Stimulated activated CD8-positive, alpha-beta memory T cell treated with anti-CD3 and anti-CD28 coated beads, Interleukin-7, amount 100 ng/mL, for 48 hours (primary cell): ENCODE measurements at places on chromosomes 3 and 15.
A peak's percentile ranks its signal among the peaks of the same experiment; 100 is the strongest.

DNA sequence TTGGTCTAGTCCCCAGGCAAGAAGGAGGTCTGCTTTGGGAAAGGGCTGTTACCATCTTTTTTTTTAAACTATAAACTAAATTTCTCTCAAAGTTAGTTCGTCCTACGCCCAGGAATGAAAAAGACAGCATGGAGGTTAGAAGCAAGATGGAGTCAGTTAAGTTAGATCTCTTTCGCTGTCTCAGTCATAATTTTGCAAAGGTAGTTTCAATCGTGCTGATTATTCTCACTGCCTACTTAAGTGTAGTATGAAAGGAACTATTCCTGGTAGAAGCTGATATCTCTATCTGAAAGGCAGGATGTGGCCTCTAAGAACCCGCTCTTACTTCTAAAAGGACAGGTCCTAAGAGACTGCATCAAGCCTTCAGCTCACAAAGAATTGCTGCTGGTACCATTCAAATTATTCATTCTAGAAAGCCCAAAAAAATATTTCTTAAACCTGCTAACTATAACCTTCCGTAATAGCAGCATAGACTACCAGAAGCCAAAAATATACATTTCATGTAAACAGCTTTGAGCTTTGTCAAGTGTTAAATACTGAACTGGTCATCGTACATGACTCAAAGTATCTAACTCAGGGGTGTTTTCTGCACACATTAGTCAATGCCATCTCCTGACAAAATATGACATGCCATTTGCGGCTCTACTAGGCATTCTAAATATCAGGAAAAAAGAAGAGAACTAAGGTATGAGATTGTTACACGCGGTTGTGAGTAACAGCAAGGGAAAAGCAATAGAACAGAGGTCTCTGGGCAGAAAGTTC lies 96.0 kb upstream of the CCDC80 start:
- DNase-seq = no peak

DNA sequence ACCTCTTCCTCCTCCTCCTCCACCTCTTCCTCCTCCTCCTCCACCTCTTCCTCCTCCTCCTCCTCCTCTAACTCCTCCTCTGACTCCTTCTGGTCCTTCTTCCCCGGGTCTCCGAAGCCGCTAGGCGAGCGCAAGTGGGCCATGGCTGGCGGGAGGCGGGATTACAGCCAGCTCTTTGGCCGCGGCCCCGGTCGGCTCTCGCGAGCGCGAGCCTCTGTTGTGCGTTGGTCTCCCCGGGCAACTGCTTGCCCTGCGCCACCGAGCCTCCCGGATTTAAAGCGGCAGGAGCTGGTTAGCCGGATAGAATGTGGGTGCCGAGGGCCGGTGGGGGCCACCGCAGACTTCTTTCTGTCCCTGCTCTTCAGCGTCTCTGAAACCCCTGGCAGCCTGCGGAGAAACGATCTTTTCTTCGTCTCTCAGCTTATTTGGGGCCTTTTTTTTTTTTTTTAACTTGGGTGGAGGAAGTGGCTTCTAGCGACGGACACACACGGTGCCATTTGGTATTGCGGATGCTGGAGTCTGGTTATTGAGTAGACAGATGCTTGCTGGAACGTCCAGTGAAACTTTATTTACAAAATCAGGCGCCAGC lies at the start of gene ERICH6:
Gene ERICH6 (minus strand): TSS at position 165 of the 589 bp plus-strand sequence. CDS start 22 bp downstream, at position 143.
- peak; percentile 77 for DNase-seq

GRCh38 chr15:92989470-92989869 lies 89.3 kb downstream of the CHD2 start:
- no peak for DNase-seq

GRCh38 chr3:119639494-119640350 lies 20.7 kb downstream of the POPDC2 start:
- DNase-seq = no peak

DNA sequence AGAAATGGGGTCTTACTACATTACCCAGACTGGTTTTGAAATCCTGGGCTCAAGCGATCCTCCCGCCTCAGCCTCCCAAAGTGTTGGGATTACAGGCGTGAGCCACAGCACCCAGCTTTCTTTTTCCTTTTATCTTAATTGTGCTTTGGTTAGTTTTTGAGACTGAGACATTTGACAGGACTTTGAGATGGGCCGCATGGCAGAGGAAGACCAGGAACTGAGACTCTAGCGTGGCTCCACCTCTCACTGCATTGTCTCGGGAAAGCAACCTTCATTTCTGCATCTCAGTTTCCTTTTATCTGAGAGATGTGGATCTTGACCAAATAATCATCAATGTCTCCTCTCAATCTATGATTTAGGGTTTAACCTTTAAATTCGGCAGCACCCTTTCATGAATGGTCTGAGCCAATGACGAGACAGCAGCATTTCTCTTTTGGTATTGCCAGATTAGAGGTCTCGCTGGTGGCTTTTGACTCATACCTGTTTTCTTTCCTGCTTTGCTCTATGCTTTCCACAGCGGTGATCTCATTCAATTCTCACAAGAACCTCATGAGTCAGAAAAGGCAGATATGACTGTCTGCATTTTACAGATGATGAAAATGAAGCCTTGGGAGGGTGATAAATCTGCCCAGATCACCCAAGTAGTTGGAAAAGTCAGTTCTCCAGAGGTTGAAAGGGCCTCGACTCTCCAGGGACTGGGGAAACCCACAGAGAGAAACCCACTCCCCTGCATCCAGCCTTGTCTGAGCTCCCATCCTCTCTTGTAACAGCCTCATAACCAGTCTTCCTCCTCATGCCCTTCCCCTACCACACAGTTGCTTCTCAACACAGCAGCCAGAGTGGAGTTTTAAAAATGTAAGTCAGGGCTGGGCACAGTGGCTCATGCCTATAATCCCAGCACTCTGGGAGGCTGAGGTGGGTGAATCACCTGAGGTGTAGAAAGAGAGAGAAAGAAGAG lies 84.8 kb upstream of the FOXB1 start:
- peak; percentile 64 for DNase-seq

DNA sequence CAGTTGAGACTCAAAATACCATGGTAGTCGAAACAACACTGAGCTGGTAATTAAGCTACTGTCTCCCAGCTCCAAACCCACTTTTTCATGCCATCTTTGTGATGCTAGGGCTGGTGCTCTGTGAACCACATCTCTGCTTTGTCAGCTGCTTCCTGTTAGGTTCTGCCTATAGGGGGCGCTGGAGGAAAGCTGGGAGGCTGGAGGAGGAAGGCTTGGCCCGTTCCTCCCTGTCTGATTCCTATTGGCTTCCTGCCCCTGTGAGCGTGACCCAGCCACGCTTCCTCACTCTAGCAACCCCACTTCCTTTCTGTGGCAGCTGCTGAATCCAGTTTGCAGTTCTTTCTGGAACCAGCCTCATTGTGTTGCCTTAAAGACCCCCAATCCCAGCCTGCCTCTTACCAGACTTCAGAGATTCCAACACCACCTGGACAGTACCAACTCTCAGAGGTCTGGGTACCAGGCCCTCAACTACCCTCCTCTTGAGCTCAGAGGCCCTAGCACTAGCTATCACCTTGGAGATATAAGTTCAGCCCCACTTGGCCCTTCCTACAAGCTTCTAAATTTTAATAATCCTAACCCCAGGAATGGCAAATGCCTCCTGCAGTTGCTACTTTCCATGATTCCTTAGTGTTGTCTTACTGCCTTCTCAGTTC lies 120.9 kb downstream of the ERC2 start:
- no peak for DNase-seq

GRCh38 chr3:38349684-38350359 lies 3.2 kb downstream of the XYLB start:
- no peak for DNase-seq

DNA sequence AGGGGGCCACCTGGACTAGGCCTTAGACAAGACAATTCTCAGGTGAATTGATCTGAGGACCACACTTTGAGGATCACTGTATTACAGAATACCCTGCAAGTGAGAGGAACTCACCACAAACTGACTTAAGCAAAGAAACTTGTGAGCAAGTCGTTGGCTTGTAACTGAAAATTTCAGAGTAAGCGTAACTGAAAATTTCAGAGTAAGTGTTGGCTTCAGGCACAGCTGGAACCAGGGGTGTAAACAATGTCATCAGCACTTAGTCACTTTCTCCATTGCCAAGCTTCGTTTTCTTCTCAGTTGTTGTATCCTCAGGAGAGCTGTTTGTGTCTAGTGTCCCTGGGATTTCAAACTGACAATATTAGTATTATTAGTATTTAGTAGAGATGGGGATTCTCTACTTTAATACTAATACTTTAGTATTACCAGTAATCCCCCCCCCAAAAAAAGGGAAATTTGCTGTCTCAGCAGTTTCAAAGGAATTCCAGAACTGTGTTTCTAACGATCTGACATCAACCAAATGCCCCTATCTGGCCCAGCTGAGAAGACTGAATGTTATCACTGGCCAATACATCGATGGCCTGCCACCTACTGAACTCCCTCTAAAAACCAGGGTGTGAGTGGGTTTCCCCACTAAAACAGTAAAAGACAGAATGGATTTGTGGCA lies 474.4 kb downstream of the NTRK3 start:
- DNase-seq = no peak

DNA sequence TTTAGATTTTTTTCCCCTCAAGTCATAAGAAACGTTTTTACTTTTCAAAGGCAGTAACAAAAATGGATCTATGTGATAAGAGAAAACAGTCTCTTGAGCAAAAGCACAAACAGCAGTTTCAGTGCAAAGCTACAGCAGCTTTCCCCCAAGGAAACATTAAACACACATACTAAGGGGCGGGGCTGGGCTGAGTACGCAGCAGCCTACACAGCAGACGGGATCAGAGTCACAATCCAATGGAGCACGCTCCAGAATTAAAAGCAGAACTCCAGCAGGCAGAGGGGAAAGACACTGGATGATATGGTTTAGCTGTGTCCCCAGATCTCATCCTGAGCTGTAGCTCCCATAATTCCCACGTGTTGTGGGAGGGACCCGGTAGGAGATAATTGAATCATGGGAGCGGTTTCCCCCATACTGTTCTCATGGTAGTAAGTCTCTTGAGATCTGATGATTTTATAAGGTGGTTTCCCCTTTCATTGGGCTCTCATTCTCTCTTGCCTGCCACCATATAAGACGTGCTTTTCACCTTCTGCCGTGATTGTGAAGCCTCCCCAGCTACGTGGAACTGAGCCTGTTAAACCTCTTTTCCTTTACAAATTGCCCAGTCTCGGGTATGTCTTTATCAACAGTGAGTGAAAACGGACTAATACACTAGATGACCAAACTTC lies 116.2 kb upstream of the SLCO3A1 start:
- no peak for DNase-seq

DNA sequence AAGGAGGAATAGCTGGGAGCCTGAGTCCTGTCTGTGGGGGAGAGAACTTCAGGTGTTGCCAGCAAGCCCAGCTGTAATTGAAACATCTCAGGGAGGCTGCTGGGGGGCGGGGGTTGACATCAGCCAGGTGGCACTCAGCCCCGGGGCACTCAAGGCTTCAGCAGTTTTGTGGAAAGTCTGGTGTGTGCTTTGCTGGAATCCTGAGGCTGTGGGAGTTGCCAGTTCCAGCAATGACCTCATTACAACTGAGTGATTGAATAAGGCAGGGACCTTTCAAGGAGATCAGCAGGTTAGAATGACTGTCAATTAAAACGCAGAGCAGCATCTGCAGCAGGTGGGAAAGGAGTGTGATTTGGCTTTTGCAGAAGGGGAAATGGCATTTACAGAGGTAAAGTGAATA lies 75.7 kb downstream of the FAM43A start:
- no peak for DNase-seq

GRCh38 chr15:67108122-67108961 lies 42.9 kb downstream of the SMAD3 start:
- DNase-seq = no peak

DNA sequence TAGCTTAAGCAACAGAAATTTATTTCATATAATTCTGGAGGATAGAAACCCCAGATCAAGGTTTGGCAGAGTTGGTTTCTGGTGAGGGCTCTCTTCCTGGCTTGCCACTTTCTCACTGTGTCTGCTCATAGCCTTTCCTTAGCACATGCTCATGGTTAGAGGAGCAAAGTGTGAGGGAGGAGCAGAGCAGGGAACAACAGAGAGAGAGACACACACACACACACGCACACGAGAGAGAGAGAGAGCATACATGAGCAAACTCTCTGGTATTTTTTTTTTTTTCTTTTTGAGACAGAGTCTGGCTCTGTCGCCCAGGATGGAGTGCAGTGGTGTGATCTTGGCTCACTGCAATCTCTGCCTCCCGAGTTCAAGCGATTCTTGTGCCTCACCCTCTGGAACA lies 36.8 kb upstream of the ZDHHC23 start:
- DNase-seq = no peak

GRCh38 chr3:169241630-169241990 lies 421.9 kb downstream of the MECOM start:
- no peak for DNase-seq

GRCh38 chr3:47910233-47910632 lies 106.0 kb downstream of the MAP4 start:
- DNase-seq = no peak

GRCh38 chr3:155870945-155871745 lies 695 bp downstream of the GMPS start:
- DNase-seq = peak; percentile 26

- DNase-seq = no peak
Measured at GRCh38 chr3:58307639-58308215, 1.4 kb downstream of the HTD2 start.

GRCh38 chr3:150414258-150414657 lies 6.2 kb downstream of the TSC22D2 start:
- no peak for DNase-seq

- no peak for DNase-seq
Measured at GRCh38 chr15:90819850-90820249, 48.5 kb upstream of the FURIN start.
